Activated CD8-positive, alpha-beta memory T cell treated with anti-CD3 and anti-CD28 coated beads for 1 hour (primary cell): ENCODE measurements at places on chromosomes 6 and 20.

DNA sequence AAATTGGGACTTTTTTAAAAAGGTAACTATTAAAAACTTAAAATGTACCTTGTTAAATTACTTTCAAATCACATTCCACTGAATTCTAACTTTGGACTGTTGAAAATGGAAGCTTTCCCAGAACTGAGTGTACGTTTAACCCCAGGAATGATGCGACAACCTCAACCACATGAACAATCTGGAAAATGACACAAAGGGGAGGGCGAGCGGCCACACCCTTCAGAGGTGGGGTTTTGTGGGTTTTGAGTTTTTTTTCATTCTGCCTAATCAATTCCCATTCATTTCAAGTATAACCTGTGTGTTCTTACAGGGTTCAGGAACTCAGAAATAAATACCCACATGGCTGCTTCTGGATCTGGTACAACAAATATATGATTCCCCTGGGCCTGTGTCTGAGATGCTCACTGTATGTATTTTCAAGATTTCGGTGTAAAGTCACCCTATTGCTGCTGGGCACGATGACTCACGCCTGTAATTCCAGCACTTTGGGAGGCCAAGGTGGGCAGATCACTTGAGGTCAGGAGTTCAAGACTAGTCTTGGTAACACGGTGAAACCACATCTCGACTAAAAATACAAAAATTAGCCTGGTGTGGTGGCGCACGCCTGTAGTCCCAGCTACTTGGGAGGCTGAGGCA lies 21.6 kb downstream of the CNKSR3 start:
- DNase-seq, result no peak

- DNase-seq, result no peak
Measured at GRCh38 chr6:64128301-64129024, 492.9 kb downstream of the PHF3 start.

- DNase-seq, result no peak
Measured at GRCh38 chr6:13396241-13396792, 68.0 kb upstream of the TBC1D7 start.

DNA sequence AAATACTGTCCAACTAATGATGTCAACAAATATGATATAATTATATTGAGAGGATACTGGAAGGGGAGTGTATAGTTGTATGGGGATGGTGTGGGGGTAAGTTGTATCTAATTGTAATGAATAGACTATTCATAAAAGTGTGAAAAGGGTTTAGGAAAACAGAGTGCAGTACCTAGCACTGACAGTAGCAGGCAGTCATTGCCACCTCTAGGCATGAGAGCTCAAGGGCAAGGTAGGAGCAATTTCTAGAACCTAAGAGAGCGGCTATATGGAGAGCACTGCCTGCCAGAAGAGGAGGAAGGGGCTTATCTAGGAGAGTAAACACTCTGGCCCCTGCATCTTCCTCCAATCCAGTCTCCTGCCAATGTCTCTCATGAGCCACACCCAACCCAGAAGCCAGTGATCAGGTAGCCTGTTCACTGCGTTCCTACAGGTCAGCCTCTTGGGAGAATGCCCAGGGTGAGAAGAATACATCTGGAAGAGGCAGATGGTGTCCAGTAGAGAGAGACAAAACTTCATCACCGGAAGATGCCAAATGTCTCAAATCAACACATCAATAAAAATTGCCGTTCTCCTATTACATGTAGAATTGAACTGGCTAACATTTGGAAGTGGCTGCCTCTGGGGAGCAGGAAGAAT lies 200.0 kb downstream of the LY86 start:
- DNase-seq, result no peak

- no peak for DNase-seq
Measured at GRCh38 chr6:25397406-25397805, 118.2 kb downstream of the CARMIL1 start.

DNA sequence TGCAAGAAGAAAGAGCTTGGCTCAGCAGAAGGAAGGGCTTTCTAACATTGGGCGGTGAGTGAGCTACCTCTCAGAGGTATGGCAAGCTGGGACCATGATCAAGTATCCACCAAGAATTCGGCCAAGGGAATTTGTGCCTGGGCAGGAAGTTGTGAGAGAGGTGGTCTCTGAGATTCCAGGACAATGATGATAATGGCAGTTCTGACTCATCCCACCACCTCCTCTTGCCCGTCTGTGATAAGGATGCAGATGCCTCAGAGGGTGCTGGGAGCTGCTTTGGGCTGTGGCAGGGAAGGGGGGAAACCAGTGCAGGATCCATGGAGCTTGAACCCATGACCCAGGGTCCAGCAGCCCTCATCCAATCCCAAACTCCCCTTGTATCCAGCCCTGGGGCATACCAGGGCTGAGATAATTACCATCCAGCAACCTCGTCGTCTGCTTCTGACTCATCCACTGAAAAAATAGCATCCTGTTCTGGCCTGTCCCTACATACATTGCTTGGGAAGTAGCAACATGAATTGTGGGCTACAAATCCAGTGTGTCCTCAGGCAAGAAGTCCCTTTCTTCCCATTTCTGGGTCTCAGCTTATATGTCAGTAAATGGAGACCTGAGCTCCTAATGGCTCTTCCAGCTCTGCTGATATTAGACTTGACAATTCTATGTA lies 5.9 kb downstream of the TGM6 start:
- no peak for DNase-seq

DNA sequence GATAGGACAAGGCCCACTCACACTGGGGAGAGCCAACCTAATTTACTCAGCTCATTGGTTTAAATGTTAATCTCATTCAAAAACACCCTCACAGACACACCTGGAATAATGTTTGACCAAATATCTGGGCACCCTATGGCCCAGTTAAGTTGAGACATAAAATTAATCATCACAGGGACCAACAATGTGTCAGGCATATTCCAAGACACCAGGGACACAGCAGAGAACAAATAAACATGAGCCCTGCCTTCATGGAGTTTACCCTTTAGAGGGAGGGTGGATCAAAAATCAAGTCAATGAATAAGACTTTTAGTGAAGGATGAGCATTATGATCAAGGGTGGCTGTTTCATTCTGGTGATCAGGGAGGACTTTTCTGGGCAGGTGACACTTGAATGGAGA lies 98.7 kb upstream of the CHD6 start:
- no peak for DNase-seq
